Stimulated activated CD8-positive, alpha-beta memory T cell treated with anti-CD3 and anti-CD28 coated beads, Interleukin-4, amount 100 ng/mL, for 4 hours (primary cell): ENCODE measurements at places on chromosomes 6 and 20.

- DNase-seq, result no peak
Measured at GRCh38 chr6:166998256-166999144, 697 bp upstream of the CEP43 start.

DNA sequence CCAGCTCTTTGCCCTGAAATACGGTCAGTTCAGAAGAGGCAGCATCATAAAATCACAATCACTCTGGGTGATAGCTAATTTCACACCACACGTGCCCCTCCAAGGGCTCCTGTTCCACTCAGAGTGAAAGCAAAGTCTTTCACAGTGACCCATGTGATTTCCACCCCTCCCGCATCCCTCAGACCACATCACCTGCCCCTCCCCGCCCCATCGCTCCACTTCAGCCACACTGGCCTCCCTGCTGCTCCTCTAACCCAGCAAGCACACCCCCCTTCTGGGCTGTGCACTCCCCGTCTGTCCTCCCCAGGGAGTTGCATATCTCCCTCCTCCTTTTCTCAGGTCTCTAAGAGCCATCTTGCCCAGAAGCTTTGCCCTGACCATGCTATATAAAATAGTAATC, 74.5 kb downstream of the PSMG4 start:
- no peak for DNase-seq

GRCh38 chr6:40390144-40390800, 196.9 kb downstream of the LRFN2 start:
- no peak for DNase-seq

DNA sequence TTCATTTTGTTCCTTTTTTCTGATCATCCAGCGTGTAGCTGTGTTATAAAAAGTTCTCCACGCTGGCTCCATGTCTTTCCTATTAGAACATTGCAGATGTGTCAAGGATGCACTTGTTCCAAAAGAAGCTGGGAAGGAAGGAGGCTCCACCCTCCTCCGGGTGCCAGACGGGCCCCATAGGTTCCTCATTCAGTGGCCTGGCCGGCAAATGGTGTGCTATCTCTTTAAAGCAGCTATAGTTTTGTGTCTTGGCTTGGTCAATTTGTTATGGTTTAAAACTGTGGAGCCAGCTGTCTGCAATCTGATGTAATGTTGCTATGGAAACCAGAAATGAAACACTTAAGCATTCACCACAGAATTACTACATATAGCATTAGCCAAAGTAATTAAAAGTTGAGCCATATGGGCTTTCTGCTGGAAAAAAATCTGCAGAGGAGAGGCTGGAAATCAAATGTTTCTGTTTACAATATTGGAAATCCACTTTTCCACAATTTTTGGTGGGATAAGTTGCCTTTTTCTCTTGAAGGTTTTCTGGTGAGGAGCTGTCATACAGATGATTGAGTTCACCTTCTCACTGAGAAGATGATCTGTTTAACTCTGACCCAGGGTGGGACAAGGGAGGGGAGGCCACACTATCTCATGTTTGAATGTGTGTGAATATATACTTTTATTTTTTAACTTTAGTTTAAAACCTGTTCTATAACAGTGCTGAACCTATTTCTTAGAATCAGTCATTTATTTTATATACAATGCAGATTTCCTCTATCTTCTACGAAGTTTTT, 167.4 kb downstream of the SASH1 start:
- DNase-seq, result no peak

DNA sequence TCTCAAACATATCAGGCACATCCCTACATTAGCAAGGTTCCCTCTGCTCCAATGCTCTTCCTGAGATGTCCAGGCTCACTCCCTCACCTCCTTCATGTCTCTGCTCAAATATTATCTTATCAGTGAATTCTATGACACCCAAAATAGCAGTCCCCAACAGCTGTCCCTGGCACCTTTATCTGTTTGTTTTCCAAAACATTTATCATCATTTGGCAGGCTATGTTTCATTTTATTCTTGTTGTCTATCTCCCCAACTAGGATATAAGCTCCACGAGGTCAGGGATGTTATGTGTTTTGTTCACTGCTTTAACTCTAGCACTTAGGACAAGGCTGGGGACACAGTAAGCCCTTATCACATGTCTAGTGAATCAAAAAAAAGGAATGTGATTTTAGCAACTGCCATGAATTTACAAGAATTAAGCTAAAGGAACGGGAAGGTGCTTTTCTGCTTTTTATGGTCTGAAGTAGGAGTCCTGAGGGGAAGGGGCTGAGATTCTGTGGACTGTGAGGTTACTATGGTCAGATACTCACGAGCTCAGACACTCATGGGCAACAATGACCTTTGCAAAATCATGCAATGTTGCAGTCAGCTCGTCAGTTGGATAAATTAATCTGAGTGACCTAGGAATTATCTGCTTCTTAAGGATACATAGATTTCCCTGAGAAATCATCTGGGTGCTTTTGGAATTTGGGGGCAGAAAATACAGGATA, 1.9 kb upstream of the IL22RA2 start:
- no peak for DNase-seq

DNA sequence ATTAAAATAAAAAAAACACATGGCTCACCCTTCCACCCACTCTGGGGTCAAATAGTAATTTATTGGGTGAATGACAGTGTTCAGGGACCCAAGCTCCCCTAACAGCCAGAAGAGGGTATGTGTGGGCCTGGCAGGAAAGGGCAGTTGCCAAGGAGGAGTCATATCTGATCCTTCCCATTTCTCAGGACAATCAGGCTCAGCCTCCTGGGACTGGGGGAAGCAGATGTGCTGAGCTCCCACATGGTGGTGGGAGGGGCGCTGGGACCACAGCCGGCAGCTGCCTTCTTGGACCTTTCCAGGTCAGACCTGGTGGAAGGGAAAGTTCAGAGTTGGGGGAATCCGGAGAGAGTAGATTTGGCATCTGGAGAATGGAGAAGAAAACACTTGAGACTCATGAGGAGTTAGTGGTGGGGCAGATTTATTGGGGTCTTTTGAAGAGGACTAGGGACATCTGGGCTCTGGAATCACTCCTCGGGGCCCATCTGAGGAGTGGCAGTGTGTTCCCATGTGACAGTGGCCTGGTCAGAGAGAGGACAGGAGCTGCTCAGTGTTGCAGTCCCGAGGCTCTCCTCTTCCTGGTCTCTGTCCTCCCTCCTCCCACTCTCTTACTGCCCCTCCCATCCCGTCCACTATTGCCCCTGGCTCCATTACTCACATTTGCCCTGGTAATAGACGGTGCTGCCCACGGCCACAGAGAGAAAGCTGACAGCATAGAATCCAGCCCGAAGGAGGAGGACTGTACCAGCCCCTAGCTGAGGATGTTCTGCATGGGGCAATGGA, 3.0 kb downstream of the LST1 start:
- no peak for DNase-seq

GRCh38 chr6:125790358-125791150, at the start of gene NCOA7:
Gene NCOA7, plus strand, starts transcription at chr6:125790960. Its CDS starts 24,395 bp downstream, at chr6:125815355.
- DNase-seq, result peak; percentile 41

DNA sequence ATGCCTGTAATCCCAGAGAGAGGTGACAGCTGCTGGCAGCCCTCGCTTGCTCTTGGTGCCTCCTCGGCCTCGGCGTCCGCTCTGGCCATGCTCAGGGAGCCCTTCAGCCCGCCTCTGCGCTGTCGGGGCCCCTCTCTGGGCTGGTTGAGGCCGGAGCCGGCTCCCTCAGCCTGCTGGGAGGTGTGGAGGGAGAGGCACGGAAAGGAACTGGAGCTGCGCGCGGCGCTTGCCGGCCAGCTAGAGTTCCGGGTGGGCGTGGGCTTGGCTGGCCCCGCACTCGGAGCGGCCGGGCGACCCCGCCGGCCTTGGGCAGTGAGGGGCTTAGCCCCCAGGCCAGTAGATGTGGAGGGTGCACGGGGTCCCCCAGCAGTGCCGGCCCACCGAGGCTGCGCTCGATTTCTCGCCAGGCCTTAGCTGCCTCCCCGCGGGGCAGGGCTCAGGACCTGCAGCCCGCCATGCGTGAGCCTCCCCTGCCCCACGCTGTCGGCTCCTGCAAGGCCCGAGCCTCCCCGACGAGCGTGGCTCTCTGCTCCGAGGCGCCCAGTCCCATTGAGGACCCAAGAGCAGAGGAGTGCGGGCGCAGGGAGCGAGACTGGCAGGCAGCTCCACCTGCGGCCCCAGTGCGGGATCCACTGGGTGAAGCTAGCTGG, 34.6 kb downstream of the C6orf52 start:
- DNase-seq, result no peak

- DNase-seq, result no peak
Measured at GRCh38 chr20:59247731-59248684, 52.4 kb upstream of the EDN3 start.

GRCh38 chr6:144778773-144779492, 493.8 kb downstream of the UTRN start:
- DNase-seq, result no peak

DNA sequence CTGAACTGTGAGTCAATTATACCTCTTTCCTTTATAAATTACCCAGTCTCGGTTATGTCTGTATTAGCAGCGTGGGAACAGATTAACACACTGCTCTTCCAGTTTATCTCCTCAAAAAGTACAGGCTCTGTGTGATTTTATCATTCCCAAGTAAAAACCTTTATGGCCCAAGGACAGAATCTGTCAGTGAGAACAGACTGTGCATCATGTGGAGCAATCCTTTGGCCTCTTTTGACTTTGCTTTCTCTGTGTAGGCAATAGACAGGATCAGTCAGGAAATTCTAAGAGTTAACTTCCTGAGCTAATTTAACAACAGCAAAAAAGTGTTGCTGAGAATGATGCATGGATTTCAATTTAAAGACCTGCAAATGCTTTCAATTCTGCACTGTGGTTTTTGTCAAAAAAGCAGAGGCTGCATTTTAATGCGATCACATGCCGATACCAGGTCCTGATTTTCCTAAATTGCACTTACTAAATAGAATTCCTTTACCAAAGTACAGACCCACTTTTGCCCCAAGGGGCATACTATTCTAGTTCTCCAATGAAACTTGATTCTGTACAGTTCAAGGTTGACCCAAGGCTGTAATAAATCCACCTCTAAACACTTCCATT, 246.7 kb upstream of the MARCKS start:
- no peak for DNase-seq

GRCh38 chr6:85470023-85470410, 20.1 kb downstream of the NT5E start:
- no peak for DNase-seq

GRCh38 chr6:11263291-11263775, 30.9 kb upstream of the NEDD9 start:
- no peak for DNase-seq

- DNase-seq, result no peak
Measured at GRCh38 chr6:34062815-34063214, 83.1 kb downstream of the GRM4 start.

GRCh38 chr6:34551720-34552119, 4.4 kb downstream of the SPDEF start:
- no peak for DNase-seq
